ENCODE measurements at places on chromosomes 5 and 9. TPM values are rescaled to one million over a fixed set of nuclear protein-coding genes. Genes with fewer than 3 reads are reported as not detected.

Gene NEK6
- total RNA-seq: 31.7 TPM

Gene ELL2
- 4.6 TPM for total RNA-seq

Gene NR6A1
- total RNA-seq: 63.7 TPM

Gene SOHLH1
- not detected for total RNA-seq

Gene CDH9
- 0.14 TPM for total RNA-seq

DNA sequence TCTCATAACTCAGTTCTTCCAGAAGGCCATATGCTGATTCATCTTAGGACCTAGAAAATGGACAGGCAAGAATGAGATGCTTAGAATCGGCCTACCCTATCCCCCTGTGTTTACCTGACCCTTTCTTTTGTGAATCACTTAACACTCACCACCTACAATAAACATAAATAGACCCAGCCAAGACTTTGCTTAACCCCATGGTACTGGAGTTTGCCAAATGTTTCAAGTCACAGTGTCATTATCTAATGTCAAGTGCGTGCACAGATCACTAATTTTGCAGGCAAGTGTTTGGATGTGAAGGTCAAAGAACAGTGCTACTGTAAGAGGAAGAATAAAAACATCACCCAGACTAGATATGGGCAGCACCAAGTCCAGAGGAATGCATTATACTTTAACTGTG is 77.5 kb downstream of the GLIS3 start:
- DNase-seq: no peak

GRCh38 chr9:127474592-127474991 is 23.3 kb downstream of the LRSAM1 start:
- DNase-seq: no peak

DNA sequence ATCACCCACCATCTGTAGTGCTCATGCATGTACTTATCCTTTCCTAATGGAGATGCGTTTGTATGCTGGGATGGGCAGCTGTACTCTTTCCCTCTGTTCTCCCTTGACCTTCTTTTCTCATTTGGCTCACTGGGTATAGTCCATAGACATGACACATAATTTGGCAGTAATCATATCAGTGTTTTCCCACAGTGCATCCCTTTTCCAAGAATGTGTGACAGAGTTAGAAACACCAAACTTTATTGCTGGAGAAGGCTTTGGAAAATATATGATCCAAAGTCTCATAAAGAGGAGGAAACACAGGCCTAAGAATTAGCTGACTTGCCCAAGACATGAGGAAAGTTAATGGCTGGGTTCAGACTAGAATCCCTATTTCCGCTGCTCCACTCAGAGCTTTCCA is 1233.4 kb upstream of the DMAC1 start:
- no peak for DNase-seq

GRCh38 chr5:10591159-10591558 is 27.3 kb downstream of the ANKRD33B start:
- DNase-seq: no peak

Data from neural crest cell (in vitro differentiated cells).